Stimulated activated CD4-positive, alpha-beta T cell treated with anti-CD3 and anti-CD28 coated beads, Interleukin-1b, Interleukin-23, amount 100 ng/mL, for 1 hour (primary cell): ENCODE measurements at places on chromosomes 5 and 9.

GRCh38 chr9:92180669-92181181, 65.5 kb upstream of the SPTLC1 start:
- no peak for DNase-seq

GRCh38 chr9:90795871-90796317, 5.7 kb upstream of the SYK start:
- DNase-seq = no peak

DNA sequence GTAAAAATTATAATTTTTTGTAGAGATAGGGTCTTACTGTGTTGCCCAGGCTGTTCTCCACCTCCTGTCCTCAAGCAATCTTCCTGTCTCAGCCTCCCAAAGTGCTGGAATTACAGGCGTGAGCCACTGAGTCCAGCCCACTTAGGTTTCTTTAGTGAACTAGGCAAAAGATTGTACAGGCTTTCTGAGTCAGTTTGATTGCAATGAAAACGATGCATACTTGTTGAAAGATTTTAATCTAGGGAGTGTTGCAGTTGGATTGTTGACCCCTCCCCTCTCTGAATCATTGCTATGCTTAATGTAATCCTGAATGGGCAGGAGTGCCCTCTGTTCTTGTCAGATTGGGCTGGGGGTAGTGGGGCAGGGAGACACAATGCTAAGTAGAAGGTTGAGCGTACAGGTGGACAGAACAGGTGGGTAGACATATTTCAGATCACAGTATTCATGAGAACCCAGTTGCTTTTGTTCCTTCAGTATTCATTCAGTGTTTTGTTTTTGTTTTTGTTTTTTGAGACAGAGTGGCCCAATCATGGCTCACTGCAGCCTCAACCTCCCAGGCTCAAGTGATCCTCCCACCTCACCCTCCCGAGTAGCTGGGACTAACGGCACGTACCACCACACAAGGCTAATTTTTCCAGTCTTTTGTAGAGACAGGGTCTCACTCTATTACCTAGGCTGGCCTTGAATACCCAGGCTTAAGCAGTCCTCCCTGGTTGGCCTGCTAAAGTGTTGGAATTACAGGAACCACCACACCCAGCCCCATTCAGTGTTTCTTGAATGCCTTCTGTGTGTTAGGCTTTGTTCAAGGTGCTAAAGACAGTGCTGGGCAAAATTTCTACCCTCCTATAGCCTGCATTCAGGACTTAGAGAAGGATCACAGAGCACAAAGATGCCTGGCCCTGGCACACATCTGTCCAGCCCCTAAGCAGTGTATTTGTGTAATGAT, 70.1 kb downstream of the KIAA1958 start:
- no peak for DNase-seq

- DNase-seq = no peak
These were observed 1724.3 kb upstream of the C9orf72 start for GRCh38 chr9:29297592-29297991.

- DNase-seq = no peak
These were observed 205.1 kb upstream of the MRPS30 start for GRCh38 chr5:44603496-44604272.

DNA sequence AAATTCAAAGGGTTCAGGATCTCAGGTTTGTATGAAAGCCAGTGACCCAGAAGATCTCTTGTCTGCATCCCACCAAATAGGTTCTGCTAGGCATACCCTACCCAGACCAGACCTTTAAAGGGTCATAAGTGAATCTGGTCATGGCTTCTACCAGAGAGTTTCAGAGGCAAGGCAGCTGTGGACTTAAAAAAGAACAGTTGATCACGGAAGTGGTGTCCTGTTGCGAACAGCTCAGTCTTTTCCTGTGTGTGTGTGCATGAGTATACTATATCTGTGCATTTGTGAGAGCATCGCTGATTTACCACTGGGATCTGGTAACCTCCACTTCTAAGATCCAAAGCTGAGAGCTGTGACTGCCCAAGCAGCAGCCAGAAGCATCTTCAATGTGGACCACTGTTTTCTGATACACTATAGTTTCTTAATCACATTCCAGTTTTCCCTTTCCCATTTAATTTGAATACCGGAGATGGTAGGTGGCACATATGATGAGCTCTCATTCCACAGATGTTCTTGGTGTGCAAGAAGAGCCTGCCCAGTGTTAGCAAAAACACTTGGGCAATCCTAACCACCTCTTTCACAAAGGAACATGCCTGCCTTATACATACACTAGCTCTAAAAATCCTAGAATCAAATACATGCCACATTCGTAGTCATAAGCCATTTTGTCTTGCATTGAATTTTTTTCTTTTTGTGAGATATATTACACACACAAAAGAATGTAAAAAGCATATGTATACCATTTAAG, 36.2 kb upstream of the OR2S2 start:
- no peak for DNase-seq

DNA sequence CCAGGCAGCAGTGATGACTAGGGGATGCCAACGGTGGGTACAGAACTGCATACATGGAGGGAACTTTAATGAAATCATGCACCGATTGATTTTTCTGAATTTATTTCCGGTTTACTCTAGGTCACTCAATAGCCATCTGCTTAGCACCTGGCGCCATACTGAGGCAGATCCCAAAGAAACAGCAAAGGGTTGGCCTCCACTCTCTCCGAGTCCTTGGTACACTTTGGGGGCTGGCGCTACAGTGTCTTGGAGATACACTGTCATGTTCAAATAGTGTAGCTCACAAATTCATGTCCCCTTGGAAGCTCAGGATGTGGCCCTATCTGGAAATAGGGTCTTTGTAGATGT, 116.3 kb downstream of the BOD1 start:
- DNase-seq = no peak

DNA sequence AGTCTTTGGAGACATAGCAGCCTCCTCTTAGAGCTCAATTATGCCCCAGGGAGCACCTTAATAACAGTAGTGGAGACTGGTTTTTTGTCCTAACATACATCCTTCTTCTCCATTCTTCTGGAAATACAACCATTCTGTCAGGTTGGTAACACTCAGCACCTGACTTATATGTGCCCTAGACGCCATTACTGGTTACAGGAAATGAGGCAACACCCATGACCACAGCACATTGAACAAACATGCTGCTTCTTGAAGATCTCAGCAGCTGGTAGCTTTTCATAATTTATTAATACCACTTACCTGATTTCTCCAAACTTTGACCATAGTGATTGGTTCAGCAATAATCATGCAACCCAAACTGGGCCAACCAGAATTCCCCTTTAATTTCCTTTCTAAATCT, 25.1 kb upstream of the TRPM3 start:
- DNase-seq = no peak

GRCh38 chr9:136857166-136857565, 5.0 kb downstream of the MAMDC4 start:
- no peak for DNase-seq

GRCh38 chr5:107099506-107099905, 571.2 kb downstream of the EFNA5 start:
- DNase-seq = no peak

DNA sequence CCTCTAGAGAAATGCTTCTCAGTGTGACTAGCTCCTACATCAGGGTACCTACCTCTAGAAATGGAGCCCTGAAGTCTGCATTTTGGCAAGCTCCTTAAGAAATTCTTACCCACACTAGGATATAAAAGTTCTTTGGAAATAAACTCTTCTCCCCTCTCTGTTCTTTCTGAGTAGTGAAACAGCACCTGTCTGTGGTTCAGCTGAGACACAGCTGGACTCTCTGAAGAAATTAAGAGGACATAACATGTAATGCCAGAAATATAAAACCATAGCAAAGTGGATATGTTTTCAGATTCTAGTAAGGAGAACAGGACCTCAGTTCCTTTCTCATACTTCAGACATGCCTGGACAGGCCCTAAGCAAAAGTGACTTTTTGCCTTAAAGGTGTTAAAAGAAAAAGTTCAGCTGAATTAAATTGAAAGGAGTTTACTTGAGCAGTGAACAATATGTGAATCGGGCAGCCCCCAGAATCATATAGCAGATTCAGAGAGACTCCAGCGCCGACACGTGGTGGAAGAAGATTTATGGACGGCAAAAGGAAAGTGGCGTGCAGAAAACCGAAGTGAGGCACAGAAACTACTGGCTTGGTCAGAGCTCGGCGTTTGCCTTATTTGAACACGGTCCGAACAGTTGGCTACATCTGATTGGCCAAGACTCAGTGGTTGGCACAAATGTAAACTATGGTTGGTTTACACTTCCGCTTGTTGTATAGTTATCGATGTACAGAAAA, 64.5 kb downstream of the PRKACG start:
- no peak for DNase-seq

DNA sequence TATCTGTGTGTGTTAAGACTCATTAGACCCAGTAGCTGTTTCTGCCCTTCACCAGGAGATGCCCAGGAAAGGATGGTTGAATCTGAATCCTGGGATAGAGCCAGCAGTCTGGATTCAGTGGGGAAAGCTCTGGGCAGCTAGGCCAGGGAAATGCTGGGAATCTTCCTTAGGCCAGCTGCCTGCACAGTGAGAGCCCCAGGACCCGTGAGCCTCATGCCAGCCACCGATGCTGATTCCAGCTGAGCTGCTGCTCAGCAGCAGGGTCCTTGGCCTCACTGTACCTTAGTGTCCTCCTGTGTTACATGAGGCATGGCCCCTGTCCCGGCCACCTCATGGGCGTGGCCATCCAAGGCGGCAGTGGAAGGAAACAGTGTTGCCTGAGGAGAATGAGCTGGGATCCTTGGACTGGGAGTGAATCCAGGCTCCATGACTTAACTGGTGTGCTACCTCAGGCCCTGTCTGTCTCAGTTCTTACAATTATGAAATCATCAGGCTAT, 87.1 kb downstream of the AMBP start:
- no peak for DNase-seq

DNA sequence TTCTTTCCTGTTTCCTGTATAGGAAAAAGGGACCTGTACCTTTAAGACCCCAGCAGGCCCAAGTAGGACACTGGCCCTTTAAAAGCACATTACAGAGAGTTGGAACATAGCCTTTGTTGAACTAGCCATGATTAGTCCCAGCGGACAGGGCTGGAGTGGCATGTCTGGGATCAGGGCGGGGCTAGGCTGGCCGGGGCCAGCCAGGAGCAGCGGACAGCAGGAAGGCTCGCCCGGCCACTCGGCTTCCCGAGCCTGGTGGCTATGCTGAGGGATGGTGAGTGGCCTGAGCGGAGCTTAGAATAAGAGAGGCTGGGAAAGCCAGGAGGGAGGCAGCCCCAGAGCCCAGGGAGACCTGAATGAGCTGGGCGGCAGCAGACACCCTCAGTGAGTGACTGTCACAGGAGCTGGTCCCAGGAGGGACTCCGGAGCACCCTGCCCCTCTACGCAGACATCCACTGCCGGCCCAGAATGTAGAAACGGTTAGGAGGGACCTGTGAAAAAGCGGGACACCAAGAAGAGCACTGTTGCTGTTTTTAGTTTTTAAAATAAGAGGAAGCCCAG, 92.1 kb downstream of the DAB2IP start:
- DNase-seq = no peak

GRCh38 chr5:172696171-172696849, 55.2 kb downstream of the NEURL1B start:
- DNase-seq = no peak

- no peak for DNase-seq
These were observed 2.1 kb upstream of the SH3GLB2 start for GRCh38 chr9:129030191-129030590.

DNA sequence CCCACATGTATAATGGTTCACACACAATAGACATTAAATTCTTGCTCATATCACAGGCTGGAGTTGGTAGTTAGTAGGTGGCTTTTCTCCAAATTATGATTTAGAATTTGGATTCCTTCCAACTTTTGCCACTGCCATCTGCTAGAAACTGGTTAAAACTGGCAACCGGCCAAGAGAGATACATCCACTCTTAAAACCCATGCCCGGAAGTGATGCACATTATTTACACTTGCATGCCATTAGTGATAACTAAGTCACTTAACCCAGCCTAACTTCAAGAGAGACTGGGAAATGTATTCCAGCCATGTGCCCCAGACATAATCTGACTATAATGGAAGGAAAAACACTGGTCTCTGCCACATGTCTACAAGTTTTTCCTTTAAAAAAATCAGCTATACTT, 395.7 kb upstream of the SEMA6A start:
- no peak for DNase-seq

DNA sequence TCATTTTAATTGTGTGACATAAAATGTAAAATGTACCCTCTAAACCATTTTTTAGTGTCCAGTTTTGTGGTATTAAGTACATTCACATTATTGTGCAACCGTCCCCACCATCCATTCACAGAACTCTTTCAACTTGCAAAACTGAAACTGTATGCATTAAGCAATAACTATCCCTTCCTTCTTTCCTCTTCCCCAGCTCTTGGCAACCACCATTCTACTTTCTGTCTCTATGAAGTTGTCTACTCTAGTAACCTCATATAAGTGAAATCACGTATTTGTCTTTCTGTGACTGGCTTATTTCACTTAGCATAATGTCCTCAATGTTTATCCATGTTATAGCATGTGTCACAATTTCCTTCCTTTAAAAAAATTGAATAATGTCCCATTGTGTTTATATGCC, 142.4 kb downstream of the C9orf152 start:
- no peak for DNase-seq

- no peak for DNase-seq
These were observed 1.7 kb downstream of the SH3PXD2B start for GRCh38 chr5:172452398-172453205.

- no peak for DNase-seq
These were observed 107.2 kb upstream of the TXNDC8 start for GRCh38 chr9:110444911-110445310.

DNA sequence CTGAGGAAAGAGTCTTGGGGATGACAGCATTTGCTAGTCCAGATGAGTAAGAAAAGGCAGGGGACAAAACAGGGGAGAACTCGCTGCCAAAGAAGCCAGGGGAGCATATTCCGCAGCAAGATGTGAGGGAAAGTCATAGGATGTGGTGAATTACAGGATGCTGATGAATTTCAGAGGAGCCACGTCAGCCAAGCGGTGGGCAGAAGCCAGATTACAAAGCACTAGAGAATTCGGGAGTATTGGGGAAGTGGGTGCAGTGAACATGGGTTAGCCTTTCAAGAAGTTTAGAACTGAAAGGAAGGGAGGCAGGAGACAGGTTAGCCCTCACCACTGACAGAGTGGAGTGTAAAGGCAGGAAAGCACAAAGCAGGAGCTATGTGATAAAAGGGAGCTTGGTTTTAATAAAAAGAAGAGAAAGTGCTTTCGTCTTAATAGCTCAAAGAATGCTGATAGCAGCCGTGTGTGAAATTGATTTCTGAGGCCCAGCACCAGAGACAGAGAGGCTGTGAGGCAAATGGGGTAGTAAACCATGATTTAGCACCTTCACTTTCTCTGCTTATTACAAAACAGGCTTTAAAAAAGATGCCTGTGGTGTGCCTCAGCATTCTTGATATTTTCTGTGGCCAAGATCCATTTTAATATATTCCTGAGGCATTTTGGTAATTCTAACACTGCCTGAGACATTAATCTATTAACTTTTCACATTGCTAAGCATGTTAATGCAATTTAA, 16.9 kb downstream of the ADAMTSL1 start:
- DNase-seq = no peak
